ENCODE measurements at places on chromosomes 11 and 22. TPM values are rescaled to one million over a fixed set of nuclear protein-coding genes. Genes with fewer than 3 reads are reported as not detected.

DNA sequence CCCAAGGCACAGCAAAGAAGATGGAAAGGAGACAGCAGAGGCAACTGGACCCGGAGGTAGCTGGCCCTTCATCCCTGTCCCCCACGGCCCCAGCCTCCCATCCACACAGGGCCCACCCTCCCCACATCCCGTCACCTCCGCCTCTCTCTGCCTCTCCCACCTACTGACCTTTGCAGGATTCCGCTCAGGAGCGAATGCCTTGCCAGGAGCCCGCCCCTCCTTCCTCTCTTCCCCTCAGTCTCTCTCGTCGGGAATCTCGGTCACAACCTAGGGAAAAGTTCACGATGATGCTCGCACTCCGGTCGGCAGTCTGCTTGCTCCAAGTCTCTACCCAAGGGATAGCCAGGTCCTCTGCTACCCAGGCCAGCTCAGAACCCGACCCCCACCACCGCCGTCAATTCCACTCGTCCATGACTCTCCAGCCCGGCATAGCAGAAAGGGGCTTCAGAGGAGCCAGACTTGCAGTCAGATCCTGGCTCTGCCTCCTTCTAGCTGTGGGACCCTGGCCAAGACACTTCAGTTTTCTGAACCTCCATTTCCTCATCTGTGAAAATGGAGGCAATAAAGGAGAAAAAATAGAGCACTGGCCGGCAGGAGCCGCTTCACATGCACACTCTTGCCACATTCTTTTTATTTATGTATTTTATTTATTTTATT, 10.2 kb downstream of the AHNAK start:
- DNase-seq: no peak
- peaks cover 4% of the 10 kb centered on the region for H3K36me3 ChIP-seq
- peak overlapping the region; percentile 55 for H3K27ac ChIP-seq
- H3K4me3 ChIP-seq: no peak overlapping the region
- peaks cover 33% of the 10 kb centered on the region for H3K4me1 ChIP-seq

DNA sequence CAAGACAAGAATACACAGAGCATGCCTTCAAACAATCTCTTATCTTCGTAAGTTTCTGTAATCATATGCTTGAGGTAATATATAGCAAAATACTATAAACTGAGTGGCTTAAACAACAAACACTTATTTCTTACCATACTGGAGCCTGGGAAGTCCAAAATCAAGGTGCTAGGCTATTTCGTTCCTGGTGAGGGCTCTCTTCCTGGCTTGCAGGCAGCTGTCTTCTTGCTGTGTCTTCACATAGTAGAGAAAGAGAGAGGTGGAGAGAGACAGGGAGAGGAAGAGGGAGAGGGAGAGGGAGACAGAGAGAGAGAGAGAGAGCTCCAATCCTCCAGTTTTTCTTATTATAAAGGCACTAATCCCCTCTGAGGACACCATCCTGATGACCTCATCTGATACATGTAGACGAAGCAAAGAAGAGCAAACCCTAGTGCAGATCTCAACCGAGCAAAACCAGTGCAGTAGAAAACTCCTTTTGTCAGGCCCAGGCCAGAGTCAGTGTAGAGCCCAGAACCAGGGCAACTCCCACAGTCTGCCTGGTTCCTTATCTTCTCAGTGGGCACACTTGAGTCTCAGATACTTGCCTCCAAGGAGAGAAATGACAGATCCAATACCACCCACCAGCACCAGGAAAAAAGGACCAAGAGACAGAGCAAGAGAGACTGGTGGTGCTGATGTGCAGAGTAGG, 297.1 kb upstream of the NCAM1 start:
- no peak overlapping the region for H3K27ac ChIP-seq
- no peak for DNase-seq
- H3K4me3 ChIP-seq: no peak overlapping the region
- no peaks in the 10 kb centered on the region for H3K36me3 ChIP-seq
- H3K4me1 ChIP-seq: no peaks in the 10 kb centered on the region

- no peaks in the 10 kb centered on the region for H3K36me3 ChIP-seq
- no peak for DNase-seq
- H3K4me1 ChIP-seq: peaks cover 16% of the 10 kb centered on the region
- no peak overlapping the region for H3K4me3 ChIP-seq
- no peak overlapping the region for H3K27ac ChIP-seq
- peaks cover 5% of the 10 kb centered on the region for H3K27me3 ChIP-seq
Measured at GRCh38 chr22:44067033-44067432, 42.9 kb downstream of the PARVB start.

DNA sequence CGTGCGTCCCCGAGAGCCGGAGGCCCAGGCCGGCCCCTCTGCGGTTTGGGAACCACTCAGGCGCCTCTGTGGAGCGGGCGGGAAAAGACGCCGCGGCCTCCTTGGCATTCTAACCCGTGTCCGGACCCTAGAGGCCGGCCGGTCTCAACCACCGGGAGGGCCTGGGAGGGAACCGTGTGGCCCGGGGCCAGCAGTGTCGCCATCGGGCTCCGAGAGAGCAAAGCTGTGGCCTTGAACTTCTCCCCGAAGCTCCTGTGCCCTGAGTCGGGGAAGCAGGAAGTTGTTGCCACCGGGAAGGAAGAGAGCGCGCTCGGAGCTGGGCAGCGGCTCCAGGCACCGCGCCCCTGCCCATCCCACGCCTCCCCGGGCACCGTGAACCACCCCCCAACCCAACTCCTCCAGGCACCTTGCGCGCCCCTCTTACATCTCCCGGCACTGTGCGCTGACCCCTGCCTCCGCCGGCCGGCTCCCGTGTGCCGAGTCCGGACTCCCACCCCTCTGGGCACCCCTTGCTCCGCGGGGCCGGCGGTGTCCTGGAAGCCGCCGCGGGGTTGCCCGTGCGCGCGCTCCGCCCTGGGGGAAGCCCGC, 80.0 kb upstream of the PPARA start:
- H3K4me3 ChIP-seq: peak overlapping the region; percentile 67
- H3K4me1 ChIP-seq: peaks cover 21% of the 10 kb centered on the region
- H3K36me3 ChIP-seq: no peaks in the 10 kb centered on the region
- DNase-seq: peak; percentile 68
- H3K27me3 ChIP-seq: no peaks in the 10 kb centered on the region

KCNJ11 gene
- not detected for total RNA-seq

KIRREL3 gene
- not detected for total RNA-seq
